Panc1 (cell line): ENCODE measurements at places on chromosomes 6 and 20.

DNA sequence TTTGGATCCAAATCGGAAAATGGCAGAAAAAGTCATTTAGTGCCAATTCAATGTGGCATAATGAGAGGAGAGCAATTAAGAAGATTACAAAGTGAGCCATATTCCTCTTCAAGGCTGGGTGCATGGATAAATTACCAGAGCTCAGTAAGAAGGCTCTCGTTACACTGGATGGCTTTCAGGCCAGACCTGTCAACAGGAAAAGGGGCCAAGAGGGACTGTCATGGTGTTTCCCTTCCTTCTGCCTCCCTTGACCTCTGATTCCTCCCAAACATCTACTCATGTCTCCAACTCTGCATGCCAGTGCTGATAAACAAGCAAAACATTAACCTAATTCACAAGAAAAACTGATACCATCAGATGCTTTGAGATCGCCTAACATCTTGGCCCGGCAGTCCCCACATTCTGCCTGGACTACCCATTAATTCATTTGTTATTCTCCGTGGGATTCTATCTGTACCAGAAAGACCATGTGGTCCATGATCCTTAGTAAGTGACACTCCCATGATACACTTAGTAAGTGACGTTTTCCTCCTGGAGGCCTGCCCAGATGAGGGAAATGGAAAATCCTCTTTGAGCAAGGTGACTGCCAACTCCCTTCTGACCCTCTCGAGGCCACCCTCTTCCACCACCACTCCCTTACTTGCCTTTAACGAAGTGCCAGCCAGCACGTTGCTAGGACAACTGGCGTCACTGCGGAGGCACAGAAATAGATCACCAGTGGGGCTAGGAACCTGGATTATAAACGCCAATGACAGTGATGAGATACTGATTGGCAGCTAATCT, 239.2 kb downstream of the GMPR start:
- no peak for DNase-seq

- no peak for DNase-seq
Measured at GRCh38 chr20:2133318-2134183, 31.9 kb downstream of the STK35 start.

- no peak for DNase-seq
Measured at GRCh38 chr20:44207126-44207723, 3.3 kb downstream of the OSER1 start.

DNA sequence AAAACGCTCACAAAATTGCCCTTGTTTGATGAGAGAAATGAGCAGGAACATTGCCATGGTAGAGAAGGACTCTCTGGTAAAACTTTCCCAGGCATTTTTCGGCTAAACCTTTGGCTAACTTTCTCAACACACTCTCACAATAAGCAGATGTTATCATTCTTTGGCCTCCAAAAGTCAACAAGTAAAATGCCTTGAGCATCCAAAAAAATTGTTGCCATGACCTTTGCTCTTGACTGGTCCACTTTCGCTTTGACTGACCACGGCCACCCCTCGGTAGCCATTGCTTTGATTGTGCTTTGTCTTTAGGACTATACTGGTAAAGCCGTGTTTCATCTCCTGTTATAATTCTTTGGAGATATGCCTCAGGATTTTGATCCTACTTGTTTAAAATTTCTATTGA, 41.1 kb upstream of the PREP start:
- no peak for DNase-seq

DNA sequence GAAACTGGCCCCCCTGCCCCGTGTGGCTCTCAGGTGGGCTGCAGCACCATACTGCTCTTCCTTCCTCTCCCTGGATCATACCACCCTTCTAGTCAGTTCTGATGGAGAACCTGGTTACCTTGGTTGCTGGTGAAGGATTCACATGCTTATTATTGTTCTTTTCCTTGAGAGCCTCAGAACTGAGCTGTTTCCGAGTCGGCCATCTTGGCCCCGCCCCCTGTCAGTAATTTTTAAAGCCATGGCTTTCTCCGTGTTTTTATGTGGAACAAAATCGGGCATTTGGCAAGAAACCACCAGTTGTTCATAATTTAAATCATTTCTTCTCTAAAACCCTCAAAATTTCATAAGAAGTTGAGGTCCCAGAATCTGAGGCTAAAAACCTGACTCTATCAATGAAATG, 493.8 kb downstream of the NKAIN2 start:
- DNase-seq: no peak

- no peak for DNase-seq
Measured at GRCh38 chr6:169862892-169863525, 111.6 kb downstream of the ERMARD start.

DNA sequence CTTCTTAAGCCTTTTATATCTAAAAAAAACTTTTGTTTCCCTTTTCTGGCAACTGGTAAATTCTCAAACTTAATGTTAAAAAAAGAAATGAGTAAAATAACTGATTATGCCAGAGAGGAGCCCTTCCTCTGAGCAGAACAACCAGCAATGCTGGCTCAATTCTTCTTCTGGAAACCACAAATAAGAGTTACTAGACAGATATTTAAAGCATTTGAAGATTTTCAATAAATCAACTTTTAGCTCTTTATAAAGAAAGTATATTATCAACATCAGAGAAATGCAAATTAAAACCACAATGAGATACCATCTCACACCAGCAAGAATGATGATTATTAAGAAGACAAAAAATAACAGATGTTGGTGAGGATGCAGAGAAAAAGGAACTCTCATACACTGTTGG, 61.1 kb upstream of the TCF21 start:
- no peak for DNase-seq

- no peak for DNase-seq
Measured at GRCh38 chr6:37819802-37820717, 533 bp downstream of the ZFAND3 start.

DNA sequence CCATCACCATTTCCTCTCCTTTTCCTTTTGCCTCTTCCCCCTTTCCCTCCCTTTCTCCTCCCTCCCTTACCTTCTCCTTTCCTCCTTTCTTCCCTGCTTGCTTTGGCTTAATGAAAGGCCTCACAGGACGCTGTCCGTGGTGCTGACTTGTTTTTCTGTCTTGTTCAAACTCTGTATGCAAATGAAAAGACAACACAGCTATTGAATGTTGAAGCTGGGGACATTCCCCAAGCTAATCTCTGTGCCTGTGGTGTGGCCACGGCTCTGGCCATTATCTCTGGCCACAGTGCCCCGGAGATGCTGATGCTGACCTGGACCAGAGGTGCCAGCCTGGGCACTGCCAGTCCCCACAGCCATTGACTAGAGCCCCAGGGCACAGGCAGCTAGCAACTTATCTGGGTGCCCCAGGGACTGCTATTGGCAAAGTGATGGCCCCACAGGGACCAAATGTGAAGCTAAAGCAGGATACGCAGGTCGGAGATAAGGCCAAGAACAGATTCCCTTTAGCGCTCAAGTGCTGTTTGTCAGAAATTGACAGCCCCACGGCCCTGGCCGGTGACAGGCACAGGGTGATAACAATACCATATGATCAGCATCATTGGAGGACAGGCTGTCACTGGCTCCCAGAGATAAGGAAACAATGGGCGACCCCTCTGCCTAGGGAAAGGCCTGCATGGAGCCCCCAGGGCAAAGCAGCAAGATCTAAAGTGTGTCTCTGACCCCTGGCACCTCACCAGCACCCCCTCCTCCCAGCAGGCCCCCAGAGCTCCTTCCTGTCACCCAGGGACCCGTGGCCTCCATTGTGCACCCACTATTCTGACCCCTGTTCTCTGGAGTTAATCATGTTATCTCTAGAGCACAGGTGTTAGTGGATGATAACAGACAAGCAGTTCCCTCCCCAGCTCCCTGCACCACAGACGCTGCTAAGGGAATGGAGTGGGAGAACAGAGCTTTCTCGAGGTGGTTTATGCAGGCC, 31.6 kb upstream of the SLC32A1 start:
- DNase-seq: no peak

DNA sequence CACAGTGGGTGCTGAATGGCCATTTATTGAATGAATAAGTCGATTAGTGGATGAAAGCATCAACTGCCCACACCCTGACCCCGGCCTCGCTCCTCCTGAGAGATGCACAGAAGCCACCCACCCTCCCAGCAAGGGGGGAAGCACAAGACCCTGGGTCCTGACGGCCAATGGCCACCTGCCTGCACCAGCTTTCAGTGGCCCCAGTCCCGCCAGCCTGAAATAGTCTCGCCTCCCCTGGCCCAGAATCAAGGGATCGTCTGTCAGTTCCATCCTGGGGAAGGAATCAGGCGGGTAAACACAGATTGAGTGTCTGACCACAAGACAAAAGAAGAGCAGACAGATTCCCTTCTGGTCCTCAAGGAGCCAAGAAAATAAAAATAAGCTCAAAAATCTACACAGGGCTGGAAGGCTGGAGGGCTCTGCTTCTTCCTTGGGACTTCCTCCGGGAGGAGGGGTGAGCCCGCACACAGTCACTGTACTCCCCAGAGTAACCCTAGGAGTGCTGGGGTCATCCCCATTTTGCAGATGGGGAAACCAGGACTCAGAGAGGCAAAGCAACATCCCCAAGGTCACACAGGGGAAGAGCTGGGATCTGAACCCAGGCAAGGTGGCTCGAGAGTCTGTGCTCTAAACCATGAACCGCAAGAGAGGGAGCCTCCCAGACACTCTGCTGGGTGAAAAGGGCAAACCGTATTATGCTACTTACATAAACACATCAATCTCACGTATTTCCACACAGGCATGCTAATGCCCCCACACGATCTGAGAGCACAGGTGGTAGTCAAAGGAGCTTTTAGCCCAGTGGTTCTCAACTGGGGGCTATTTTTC, 7.8 kb downstream of the PREX1 start:
- DNase-seq: no peak

- DNase-seq: no peak
Measured at GRCh38 chr6:111606620-111607115, 990 bp upstream of the TRAF3IP2 start.

DNA sequence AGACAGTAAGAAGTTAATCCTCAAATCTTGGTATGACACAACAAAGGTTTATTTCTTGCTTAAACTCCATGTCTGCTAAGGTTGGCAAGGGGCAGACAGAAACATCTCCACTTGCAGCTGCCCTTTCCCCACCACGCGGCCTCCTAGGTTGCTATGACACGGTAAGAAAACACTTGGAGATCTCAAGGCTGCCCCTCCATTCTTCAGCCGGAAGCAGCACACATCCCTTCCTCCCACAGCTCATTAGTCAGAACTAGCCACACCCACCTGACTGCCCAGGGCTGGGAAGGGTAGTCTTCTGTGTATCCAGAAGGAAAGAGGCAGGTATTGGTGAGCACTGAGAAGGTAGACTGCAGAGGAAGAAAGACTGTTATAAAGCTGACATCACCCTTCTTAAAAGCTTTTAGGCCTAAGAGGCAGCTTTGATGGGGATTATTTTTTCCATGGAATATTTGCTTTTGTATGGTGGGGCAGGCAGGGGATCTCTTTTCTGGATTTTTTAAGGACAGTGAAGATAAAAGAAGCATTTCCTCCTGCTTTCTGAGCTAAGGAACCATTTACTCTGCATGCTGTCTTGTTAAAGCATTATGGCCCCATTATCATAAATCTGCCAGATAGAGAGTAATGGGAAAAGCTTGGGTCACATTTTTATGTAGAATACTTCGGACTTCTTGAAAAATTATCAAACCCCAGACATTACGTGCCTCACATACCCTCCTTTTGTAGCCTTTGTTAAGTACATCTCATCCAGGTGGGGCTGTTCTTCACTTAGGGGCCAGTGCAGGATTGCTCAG, 41.6 kb downstream of the MRAP2 start:
- no peak for DNase-seq

DNA sequence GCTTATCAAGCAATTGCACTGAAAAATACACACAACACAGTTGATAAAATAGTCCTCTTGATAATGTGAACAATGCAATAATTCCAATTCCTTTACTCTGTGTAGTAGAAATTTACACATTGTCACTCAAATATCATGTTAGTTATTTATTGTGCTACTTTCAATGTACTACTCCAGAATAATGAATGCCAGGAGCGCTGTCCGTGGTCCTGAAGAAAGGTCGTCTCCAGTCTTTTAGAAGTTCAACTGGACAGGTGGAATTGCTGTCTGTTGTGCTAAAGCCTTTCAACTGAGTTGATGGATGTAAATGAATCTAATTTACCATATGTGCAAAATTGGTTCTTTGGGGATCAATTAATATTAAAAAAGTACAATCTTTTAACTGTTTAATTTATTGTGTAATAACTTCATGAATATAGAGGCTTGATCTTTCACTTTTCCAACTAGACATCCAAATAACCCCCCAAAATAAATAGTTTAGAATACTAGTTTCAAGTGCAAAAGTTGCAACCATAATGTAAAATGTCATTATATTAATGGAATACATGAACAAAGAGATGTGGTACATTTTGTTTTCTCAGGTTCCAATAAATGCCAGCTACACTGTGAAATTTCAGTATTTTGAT, 3.2 kb downstream of the GRIK2 start:
- no peak for DNase-seq

- DNase-seq: no peak
Measured at GRCh38 chr6:16470502-16471221, 232.3 kb downstream of the GMPR start.

DNA sequence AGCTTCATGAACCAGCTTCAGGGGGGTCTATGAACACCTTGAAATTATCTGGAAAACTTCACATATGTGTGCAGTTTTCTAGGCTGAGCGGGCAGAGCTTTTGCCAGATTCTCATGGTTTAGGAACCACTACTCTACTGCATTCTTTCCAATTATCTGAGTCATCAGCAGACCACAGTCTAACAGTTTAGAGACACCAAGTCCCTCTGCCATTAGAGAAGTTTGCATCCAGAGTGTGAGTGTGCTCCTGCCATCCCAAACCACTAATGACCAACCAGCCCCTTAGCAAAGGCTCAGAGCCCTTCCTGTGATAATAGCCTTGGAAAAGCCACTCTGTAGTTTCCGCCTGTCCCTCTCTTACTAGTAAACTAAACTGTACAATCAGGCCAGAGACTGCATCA, 96.8 kb downstream of the PHACTR1 start:
- no peak for DNase-seq

GRCh38 chr6:56671160-56671559, 28.5 kb upstream of the DST start:
- no peak for DNase-seq

GRCh38 chr6:5333658-5334057, 72.3 kb downstream of the FARS2 start:
- no peak for DNase-seq
